Activated T-helper 9 cell treated with anti-CD3 and anti-CD28 coated beads, Interleukin-2, amount 50 U/mL, for 16 hours (primary cell): ENCODE measurements at places on chromosomes 4 and X.

DNA sequence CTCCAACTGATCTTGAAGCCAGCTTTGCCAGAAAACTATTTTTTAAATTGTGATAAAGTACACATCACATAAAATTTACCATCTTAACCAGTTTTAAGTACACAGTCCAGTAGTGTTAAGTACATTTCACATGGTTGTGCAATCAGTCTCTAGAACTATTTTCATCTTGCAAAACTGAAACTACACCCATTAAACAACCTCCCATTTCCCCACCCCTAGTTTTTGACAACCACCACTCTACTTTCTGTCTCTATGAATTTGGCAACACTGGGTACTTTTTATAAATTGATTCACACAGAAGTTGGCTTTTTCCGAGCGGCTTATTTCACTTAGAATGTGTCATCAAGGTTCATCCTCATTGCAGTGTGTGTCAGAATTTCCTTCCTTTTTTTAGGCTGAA lies 31.0 kb downstream of the TRPC5 start:
- no peak for DNase-seq

GRCh38 chr4:32684160-32684559 lies 1964.0 kb downstream of the PCDH7 start:
- no peak for DNase-seq

GRCh38 chrX:47197526-47197925 lies 3.9 kb downstream of the UBA1 start:
- no peak for DNase-seq

DNA sequence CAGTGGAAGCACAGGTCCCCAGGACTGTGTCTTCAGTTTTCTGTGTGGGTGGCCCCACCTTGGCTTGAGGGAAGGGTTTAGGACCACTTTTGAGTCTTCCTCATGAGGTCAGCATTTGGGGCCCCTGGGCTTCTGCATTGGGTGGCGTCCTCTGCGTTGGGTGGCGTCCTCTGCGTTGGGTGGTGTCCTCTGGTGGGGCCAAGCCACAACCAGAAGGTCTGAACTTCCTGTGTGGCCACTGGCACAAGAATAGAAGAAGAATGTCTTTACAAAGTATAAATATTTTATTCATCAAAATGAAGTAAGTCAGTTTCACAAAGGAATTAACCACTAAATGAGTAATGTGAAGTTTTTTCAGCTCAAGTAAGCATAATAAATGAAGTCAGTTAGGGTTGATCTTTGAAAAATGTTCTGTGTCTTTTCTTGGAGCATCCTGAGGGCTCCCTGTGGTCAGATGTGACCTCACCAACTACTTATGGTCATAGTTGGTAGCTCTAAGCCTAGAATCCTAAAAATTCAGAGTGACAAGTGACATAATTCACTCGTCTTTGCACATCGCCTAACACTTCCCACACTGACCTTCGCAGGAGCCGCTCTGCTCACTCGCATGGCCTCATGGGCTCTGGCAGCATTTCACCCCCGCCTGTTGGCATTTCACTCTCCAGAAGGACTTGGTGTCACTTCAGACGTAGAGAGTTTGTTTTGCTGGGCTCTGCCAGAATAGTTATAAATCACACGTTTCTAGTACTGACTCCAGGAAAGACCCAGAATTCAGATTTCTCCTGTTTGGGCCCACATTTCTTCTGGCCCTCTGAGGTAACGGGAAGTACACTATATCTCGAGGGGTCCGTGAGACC lies 39.0 kb upstream of the HGFAC start:
- DNase-seq, result no peak

DNA sequence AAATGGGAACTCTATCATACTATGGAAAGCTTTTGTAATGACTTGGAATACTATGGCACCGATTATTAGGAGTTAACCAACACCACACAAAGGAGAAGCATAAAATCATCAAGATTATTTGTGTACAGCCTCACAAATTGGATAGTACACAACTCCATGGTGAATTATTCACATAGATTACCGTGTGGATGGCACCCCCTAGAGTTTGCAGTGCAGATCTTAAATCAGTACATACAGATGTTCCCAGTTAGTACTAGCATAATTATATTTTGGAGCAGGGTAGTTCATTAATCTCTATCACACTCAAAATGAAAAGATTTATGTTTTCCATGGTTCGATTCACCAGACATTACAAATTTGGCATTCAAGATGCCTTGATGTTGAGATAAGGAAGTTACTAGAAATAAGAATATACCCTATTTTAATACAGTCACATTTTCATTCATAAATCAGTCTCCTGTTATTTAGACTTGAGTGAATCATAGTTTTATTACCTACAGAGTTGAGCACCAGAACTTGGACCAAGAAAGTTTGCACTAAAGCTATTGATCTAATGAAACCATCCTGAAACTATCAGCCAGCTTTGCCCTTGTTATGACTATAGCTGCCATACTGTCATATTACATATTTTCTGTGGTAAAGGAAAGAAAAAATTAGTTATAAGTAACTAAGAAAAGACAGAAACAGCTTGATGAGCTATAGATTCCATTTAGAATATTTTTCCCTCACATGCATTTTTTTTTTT lies 531.8 kb downstream of the GLUD2 start:
- no peak for DNase-seq

DNA sequence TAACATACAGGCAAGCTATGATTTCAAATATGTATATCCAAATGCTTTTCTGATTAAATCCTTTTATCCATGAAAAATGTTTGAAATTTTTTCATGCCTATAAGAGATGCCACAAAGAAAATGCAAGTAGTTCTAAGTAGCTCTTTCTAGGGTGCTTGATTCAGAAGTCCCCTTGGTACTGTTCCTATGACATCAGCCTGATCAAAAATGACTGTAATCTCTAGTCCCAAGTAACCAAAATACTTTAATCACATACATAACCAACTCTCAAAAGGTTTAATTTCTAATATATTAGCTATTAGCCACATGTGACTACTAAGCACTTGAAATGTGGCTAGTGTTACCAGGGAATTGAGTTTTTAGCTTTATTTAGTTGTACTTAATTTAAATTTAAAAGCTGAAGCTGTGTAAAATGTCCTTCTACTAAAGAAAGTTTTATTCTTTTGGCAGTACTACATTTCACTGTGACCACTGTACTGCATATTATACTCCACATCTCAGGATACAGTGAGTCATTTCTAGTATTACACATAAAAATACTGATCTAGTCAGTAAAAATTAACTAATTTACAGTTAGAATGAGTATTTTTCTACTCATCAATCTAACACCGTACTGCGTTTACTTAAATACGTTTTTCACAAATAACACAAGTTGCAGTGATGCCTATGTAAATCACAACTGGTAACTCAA lies 33.9 kb downstream of the FBXW7 start:
- DNase-seq, result no peak

DNA sequence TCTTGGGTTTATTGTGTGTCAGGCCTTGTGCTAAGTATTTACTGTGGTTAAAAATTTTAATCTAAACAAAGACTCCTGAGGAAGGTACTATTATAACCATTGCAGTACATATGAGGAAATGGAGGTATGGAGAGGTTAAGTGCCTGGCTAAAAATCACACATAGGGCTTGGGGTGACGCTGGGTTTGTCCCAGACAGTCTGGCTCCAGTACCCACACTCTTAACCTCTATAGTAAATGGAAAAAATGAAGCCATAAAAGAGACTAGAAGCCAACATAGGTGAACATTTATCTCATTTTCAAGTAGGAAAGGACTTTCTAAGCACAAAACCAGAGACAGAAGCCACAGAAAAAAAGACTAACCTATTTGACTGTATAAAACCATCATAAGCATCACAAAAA lies 1.9 kb downstream of the FOXP3 start:
- DNase-seq, result no peak

DNA sequence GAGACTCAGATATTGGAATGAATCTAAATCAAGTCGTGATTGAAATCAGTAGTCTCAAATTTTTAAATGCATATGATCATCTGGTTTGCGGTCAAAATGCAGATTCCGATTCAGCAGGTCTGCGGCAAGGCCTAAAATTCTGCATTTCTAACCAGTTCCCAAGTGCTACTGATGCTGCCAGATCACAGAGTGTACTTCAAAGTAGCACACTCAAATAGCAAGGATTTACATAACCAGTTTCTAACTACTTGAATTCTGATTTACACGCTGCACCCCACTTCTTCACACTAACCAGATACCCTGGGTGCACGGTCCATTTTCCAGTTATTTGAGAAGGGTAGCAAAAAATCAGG lies 752 bp downstream of the MBTPS2 start:
- DNase-seq, result no peak

DNA sequence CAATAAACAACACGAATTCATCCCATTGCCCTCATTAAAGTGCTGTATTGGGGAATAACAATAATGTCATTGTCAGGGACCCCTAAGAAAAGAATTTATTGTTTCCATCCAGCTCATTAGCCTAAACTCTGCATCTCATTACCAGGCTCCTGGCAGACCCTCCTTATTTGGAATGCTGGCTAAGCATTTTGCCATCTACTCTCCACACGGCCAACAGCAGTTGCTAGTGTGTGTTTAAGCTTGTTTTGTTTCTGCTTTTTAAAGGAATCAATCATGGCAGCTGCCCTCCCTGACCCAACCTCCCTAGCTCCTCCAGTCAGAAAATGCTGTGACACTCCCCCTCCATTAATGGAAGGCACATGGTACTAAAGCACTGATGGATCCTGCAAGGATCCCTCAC lies 43.5 kb downstream of the GATB start:
- DNase-seq, result no peak

- no peak for DNase-seq
These were observed 114.4 kb downstream of the ANTXR2 start for GRCh38 chr4:79958466-79959264.

DNA sequence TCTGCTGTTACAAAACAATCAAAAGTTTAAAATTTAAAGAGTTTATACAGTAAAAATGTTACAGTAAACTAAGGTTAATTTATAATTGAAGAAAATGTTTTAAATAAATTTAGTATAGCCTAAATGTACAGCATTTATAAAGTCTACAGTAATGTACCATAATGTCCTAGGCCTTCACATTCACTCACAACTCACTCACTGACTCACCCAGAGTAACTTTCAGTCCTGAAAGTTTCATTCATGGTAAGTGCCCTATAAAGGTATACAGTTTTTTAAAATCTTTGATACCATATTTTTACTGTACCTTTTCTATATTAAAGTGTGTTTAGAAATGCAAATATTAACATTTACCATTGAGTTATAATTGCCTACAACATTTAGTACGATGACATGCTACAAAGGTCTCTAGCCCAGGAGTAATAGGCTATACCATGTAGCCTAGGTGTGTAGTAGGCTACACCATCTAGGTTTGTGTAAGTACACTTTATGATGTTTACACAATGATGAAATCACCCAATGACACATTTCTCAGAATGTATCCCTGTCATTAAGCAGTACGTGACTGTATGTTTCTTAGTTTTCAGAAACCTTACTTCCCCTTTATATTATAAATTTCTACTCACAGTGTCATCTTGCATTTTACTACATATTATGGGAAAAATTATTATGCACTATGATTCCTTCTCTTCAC lies 320.8 kb downstream of the ADAM29 start:
- no peak for DNase-seq

DNA sequence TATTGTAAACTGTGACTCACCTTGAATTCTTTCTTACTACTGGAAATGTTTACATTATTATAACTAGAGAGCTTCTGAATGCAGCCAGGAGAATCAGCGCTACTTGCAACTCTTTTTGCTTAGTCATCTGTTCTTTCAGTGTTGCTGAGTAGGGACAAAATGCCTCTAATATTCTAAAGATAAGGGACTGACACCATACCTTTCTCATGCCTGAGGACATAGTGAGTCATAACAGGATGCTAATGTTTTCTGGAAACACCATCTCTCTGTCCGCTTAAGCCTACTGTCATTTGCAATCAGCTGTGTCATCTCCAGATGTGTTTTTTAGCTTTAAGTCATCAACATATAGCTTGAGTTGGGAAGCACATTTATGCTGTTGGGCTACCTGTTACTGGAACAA lies 108.3 kb downstream of the QRFPR start:
- DNase-seq, result no peak

DNA sequence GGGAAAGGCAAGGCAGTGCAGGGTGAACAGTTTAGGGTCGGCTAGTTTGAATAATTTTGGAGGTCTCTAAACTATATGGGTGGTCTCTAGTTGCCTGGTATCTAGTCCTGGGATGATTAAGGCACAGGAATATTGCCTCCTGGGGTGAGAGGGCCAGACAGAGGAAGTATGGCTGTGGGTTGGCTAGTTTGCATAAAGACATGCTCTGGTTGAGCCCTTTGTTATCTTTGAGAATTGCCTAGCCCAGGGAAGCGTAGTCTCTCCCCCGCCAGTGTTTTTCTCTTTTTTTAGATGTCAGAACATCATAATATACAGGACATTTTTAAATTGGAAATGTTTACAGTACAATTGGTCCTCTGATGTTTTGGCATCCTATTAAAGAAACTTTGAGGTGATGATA lies 163.5 kb downstream of the PWWP3B start:
- no peak for DNase-seq

DNA sequence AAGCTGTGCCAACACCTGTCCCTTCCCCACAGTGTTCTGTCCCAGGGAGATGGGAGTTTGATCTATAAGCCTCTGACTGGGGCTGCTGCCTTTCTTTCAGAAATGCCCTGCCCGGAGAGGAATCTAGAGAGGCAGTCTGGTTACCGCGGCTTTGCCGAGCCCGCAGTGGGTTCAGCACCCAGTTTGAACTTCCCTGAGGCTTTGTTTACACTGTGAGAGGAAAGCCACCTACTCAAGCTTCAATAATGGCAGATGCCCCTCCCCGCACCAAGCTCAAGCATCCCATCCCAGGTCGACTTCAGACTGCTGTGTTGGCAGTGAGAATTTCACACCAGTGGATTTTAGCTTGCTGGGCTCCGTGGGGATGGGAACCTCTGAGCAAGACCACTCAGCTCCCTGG lies 33.3 kb upstream of the ARSJ start:
- DNase-seq, result no peak

GRCh38 chr4:184012937-184013336 lies 107.8 kb downstream of the STOX2 start:
- DNase-seq, result no peak

DNA sequence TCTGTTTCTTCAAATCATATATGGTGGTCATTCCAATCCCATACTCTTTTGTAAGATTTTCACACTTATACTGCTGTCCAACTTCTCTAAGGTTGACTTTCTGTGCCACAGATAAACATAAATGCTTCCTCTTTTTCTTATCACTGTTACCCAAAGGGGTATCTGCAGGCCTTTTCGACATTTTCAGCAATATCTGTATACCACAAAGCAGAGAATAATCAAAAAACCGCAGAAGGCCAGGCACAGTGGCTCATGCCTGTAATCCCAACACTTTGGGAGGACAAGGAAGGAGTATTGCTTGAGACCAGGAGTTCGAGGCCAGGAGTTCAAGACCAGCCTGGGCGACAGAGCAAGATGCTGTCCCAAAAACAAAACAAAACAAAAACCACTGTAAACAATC lies 3.1 kb upstream of the RFC1 start:
- no peak for DNase-seq

- DNase-seq, result no peak
These were observed 47.7 kb upstream of the SYTL5 start for GRCh38 chrX:37958525-37959211.

GRCh38 chrX:1124531-1124930 lies 87.9 kb downstream of the CRLF2 start:
- no peak for DNase-seq

GRCh38 chr4:8121292-8122015 lies 37.2 kb downstream of the ABLIM2 start:
- DNase-seq, result no peak
